ENCODE measurements at places on chromosomes 16 and 17.

- DNase-seq = no peak
Observed at GRCh38 chr16:12092544-12092921, 116.0 kb downstream of the SNX29 start.

- DNase-seq = no peak
Observed at GRCh38 chr17:2453325-2453724, 52.5 kb upstream of the MNT start.

GRCh38 chr17:48181653-48182052, 74.1 kb downstream of the SNX11 start:
- no peak for DNase-seq

DNA sequence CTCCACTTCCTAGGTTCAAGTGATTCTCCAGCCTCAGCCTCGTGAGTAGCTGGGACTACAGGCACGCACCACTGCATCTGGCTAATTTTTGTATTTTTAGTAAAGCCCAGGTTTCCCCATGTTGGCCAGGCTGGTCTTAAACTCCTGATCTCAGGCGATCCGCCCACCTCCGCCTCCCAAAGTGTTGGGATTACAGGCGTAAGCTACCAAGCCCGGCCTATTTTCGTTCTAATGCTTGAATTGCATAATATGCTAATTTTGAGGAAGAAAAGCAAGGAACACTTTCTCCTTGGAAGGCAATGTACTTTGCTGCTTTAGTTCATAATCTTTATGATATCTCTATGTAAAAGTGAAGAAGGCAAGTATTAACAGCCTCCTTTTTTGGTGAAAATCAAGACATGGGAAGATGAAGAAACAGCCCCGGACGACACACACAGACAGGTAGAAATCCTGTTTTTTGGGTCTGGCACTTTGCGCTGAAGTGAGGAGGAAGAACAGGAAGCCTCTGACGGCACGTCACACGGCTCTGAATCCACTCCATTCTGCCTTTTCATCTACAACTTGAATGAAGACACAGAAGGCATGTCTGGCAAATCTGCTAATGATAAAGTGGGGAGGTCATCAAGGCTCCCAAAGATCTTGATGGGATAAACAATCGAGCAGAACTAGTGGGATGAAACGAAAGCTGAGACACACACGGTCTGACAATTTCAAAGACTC, 24.9 kb downstream of the VPS53 start:
- no peak for DNase-seq

GRCh38 chr17:77493238-77493820, 352.6 kb downstream of the SEC14L1 start:
- no peak for DNase-seq

- DNase-seq = no peak
Observed at GRCh38 chr17:13952009-13952750, 117.1 kb upstream of the COX10 start.

- DNase-seq = no peak
Observed at GRCh38 chr17:35214192-35214591, 20.0 kb upstream of the SLC35G3 start.

DNA sequence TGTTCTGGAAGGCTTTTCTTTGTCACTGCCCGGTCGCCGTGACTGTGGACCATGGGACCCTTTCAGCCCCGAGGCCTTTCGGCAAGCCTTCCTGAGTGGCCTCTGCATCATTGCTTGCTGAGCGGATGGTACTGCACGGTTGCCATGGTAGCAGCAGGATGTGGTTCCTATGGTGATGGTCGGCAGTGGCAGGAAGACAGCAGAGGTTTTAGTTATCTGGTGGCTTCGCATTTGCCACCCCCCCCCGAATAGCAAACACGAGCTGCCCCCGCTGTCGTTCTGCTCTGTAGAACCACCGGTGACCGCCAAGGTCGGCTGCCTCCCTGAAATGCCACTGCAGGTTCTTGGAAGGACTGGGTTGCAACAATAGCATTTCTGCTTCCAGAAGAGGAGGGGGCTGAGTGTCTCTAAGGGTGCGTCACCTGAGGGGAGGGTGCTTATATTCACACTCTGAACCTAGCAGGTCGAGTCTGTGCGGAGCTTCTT, 76.6 kb downstream of the CMIP start:
- DNase-seq = no peak

GRCh38 chr16:17412221-17412620, 58.5 kb downstream of the XYLT1 start:
- no peak for DNase-seq

- no peak for DNase-seq
Observed at GRCh38 chr17:48856122-48856821, 25.4 kb downstream of the CALCOCO2 start.

- DNase-seq = no peak
Observed at GRCh38 chr16:86353148-86353547, 157.2 kb upstream of the FOXF1 start.

GRCh38 chr17:73532421-73532901, 111.8 kb downstream of the SDK2 start:
- no peak for DNase-seq

GRCh38 chr16:63037761-63038396, 1001.6 kb upstream of the CDH8 start:
- DNase-seq = no peak

DNA sequence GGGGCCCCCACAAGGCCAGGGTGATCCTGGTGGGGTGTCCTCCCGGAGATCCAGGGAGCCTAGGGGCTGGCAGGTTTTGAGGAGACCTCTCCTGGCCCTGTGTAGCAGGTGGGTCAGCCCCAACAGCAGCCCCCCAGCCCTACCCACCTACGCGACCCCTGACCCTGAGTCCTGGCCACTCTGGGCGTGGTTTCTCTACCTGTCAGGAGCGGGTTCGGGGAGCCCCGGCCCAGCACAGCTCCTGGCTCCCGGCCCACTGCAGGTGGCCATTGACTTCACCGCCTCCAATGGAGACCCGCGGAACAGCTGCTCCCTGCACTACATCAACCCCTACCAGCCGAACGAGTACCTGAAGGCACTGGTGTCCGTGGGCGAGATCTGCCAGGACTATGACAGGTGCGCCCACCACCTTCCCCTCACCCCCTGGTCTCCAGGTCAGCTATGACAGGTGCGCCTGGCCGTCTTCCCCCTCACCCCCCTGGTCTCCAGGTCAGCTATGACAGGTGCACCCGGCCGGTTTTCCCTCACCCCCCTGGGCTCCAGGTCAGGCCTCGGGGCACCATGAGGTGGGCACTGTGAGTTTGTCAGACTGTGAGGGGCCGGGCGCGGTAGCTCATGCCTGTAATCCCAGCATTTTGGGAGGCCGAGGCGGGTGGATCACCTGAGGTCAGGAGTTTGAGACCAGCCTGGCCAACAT, 13.0 kb downstream of the CPNE7 start:
- DNase-seq = no peak

- DNase-seq = no peak
Observed at GRCh38 chr17:42329025-42329976, 41.0 kb downstream of the STAT5A start.

- no peak for DNase-seq
Observed at GRCh38 chr16:23353440-23353839, 51.3 kb downstream of the SCNN1B start.
